ENCODE measurements at places on chromosomes 1 and 21.

GRCh38 chr1:31521761-31522555 is 54.4 kb upstream of the TINAGL1 start:
- DNase-seq = no peak

GRCh38 chr1:11848373-11848700 is 754 bp upstream of the NPPA start:
- no peak for DNase-seq

GRCh38 chr1:63379583-63379982 is 12.2 kb downstream of the ALG6 start:
- DNase-seq = no peak

DNA sequence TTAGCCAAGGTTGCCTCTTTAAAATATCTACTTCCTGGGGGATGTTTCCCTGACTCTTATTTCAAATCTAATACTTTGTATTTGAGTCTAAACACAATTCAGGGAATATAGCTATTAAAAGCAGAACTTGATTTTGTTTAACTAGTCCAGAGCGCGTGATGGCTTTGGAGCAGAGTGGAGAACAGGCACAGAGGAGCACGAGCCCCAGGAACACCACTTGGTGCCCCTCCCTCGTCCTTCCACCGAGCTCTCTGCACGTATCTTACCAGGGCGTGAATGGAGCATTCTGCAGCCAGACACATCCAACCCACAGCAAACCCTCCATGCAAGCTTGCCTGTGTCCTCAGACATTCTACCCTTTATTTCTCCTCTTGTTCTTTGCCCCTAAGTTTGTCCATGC is 14.1 kb downstream of the KIF26B start:
- DNase-seq = no peak

GRCh38 chr1:23168079-23168444 is 594 bp downstream of the LUZP1 start:
- DNase-seq = no peak

Measured in PC-9 (cell line).